Peyer's patch (tissue), 4 donors: ENCODE measurements at places on chromosomes 5 and 9. TPM values are rescaled to one million over a fixed set of nuclear protein-coding genes. Genes with fewer than 3 reads are reported as not detected.

C5 gene
- 2.5 TPM for total RNA-seq

ACER2 gene
- total RNA-seq = 4.2 TPM

DNA sequence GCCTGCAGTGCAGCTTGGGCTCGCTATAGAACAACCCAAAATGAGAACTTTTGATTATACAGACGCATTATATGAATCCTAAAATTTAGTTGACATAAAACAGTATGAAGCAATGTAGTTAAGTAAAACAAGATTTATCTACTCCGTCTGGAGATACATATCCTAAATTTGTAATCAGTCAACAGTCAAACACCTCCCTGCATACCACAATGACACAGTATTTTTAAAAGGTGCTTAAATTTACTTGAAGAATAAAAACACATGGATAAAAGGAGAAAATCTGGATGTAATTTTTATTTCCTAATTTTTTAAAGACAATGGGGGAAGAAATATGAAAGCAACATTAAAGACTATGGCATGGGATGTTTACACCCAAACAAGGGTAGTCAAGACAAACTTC is 70.8 kb downstream of the PTBP3 start:
- no peak for DNase-seq
- no peaks in the 10 kb centered on the region for H3K36me3 ChIP-seq
- H3K27me3 ChIP-seq = no peaks in the 10 kb centered on the region
- no peak overlapping the region for H3K27ac ChIP-seq

DNA sequence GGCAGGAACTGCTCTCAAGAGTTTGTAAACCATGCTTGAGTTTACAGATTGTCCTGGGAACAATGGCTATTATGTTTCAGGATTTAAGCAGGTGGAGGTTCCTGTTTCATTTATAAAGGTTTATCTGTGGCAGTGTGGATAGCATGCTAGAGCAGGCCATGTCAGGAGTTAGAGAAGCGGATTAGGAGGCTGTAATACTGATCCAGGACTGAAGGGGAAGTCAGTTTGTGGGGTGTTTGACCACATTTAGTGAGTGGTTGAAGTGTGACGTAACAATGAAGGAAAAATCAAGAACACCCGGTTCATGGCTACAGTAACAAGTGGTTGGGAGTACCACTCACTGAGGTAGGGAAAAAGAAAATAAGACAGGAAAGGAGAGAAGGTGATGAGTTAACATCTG is 299.0 kb downstream of the TLR4 start:
- no peak overlapping the region for H3K4me3 ChIP-seq
- H3K27me3 ChIP-seq = no peaks in the 10 kb centered on the region
- DNase-seq = no peak
- no peaks in the 10 kb centered on the region for H3K36me3 ChIP-seq
- no peak overlapping the region for H3K27ac ChIP-seq

DNA sequence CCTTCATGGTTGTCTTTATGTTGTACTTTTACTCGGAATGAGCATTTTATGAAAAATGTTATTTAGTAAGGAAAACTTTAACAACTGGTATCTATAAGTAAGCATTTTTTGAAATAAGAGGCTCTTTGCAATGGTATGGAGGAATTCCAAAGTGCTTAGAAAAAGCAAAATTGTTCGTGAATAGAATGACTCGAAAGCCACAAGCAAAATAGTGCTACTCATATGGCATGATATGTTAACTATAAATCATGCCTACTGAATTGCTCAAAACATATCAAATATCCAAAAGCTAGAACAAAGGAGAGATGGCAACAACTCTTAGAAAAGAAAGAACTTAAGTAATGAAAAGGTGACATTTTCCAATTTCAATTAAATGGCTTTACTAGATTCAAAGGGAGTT is 216.3 kb downstream of the KIAA0825 start:
- H3K4me3 ChIP-seq = no peak overlapping the region
- no peaks in the 10 kb centered on the region for H3K36me3 ChIP-seq
- DNase-seq = no peak
- H3K27ac ChIP-seq = no peak overlapping the region
- no peaks in the 10 kb centered on the region for H3K27me3 ChIP-seq

GRCh38 chr9:94212531-94212930 is 46.6 kb upstream of the ZNF169 start:
- H3K36me3 ChIP-seq = no peaks in the 10 kb centered on the region
- no peaks in the 10 kb centered on the region for H3K27me3 ChIP-seq
- no peaks in the 10 kb centered on the region for H3K4me1 ChIP-seq

DNA sequence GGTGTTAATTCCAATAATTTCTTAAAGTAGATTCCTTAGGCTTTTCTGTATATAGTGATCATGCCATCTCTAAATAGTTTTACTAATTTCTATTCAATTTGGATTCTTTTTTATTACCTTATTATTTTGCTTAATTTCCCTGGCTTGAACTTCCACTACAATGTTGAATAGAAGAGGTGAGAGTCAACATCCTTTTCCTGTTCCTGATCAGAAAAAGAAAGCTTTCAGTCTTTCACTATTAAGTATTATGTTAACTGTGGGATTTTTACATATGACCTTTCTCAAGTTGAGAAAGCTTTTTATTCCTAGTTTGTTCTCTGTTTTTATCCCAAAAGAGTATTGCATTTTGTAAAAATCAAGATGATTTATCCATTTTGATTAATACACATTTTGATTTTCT is 574.5 kb upstream of the TLE4 start:
- no peak for DNase-seq
- no peak overlapping the region for H3K4me3 ChIP-seq
- no peaks in the 10 kb centered on the region for H3K36me3 ChIP-seq
- H3K27ac ChIP-seq = no peak overlapping the region

DNA sequence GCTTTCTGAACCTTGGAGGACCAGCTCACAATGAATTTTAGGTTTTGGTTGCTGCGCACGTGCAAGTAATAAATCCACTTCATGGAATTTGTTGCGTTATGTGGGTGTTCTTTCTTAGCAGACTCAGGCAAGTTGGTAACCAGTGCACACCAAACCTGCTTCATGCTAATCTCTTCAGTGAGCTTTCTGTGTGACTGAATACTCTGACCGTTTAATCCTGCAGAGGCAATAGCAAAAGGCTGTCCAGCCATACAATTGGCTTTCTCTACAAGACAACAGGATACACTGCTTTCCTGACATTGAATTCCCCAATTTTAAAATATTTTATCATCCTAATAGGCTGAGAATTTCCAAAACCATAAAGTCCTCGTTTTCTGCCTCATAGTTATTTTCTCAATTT is 10.3 kb downstream of the UGT3A2 start:
- H3K4me1 ChIP-seq = no peaks in the 10 kb centered on the region
- H3K27me3 ChIP-seq = no peaks in the 10 kb centered on the region
- H3K36me3 ChIP-seq = no peaks in the 10 kb centered on the region
- no peak overlapping the region for H3K27ac ChIP-seq

- no peak overlapping the region for H3K4me3 ChIP-seq
- H3K27ac ChIP-seq = no peak overlapping the region
- H3K27me3 ChIP-seq = no peaks in the 10 kb centered on the region
- no peaks in the 10 kb centered on the region for H3K4me1 ChIP-seq
- no peaks in the 10 kb centered on the region for H3K36me3 ChIP-seq
- DNase-seq = no peak
Observed at GRCh38 chr9:72656021-72656420, 134.6 kb downstream of the TMC1 start.

- H3K27ac ChIP-seq = no peak overlapping the region
- DNase-seq = no peak
- H3K27me3 ChIP-seq = no peaks in the 10 kb centered on the region
- H3K36me3 ChIP-seq = no peaks in the 10 kb centered on the region
Observed at GRCh38 chr5:166562246-166562645, 1729.2 kb upstream of the WWC1 start.

DNA sequence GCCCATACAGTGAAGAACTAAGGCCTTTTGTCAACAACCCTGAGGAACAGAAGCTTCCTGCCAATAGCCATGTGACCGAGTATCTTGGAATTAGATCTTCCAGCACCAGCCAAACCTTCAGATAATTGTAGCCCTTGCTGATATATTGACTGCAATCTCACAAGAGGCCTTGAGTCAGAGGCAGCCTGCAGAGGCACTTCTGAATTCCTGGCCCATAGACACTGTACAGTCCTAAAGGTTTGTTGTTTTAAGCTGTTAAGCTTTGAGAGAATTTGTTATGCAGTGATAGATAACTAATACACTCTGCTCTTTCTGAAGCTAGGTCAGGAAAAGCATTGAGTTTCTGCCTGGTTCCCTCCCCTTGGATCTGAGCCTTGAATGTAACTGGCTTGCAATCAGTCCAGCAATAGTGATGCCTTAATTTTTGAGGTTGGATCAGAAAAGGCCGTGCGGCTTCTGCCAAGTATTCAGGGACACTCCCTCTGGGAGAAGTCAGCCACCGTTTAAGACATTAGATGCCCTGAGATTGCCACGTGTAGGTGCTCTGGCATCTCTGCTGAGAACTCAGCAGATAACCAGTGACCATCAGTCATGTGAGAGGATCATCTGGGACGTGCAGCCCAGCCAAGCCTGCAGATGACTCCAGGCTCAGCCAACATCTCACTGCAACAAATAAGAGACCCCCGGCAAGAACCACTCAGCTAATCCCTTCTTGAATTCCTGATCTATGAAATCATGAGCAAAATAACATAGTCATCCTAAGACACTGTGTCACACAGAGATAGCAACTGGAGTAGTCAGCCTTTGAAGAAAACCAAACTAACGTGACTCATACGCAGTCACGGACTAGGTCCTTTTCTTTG is 126.8 kb upstream of the STC2 start:
- H3K4me1 ChIP-seq = no peaks in the 10 kb centered on the region
- DNase-seq = no peak
- H3K27ac ChIP-seq = no peak overlapping the region
- no peak overlapping the region for H3K4me3 ChIP-seq

GRCh38 chr9:6218099-6218502 is 2.5 kb downstream of the IL33 start:
- no peaks in the 10 kb centered on the region for H3K36me3 ChIP-seq
- no peak overlapping the region for H3K4me3 ChIP-seq
- no peak for DNase-seq
- H3K4me1 ChIP-seq = no peaks in the 10 kb centered on the region
- no peaks in the 10 kb centered on the region for H3K27me3 ChIP-seq
- H3K27ac ChIP-seq = peak overlapping the region; percentile 6

- DNase-seq = no peak
- no peak overlapping the region for H3K4me3 ChIP-seq
- no peak overlapping the region for H3K27ac ChIP-seq
Observed at GRCh38 chr5:74198156-74198555, 442.4 kb downstream of the ENC1 start.

DNA sequence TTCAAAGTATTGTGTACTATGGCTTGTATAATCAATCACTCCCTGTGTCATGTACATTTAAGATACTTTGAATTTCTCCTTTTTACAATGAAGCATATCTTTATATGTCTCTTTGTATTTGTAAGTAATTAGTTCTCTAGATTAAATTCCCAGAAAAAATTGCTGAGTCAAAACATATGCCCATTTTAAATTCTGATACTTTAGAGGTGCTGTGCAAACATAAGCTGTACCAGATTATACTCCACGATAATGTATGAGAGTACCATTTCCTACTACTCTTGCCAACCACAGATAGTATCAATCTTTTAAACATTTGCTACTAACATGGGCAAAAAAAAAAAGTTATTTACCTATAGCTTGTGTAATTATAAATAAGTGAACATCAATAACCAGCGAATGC is 18.3 kb downstream of the DCAF10 start:
- no peak for DNase-seq
- no peak overlapping the region for H3K4me3 ChIP-seq
- H3K36me3 ChIP-seq = peaks cover 25% of the 10 kb centered on the region

- no peaks in the 10 kb centered on the region for H3K4me1 ChIP-seq
- no peak overlapping the region for H3K4me3 ChIP-seq
- no peak for DNase-seq
- H3K27ac ChIP-seq = no peak overlapping the region
- no peaks in the 10 kb centered on the region for H3K27me3 ChIP-seq
- no peaks in the 10 kb centered on the region for H3K36me3 ChIP-seq
Observed at GRCh38 chr5:123673107-123673506, 161.1 kb downstream of the CSNK1G3 start.

- no peaks in the 10 kb centered on the region for H3K4me1 ChIP-seq
- no peaks in the 10 kb centered on the region for H3K27me3 ChIP-seq
- H3K36me3 ChIP-seq = no peaks in the 10 kb centered on the region
- DNase-seq = no peak
- H3K4me3 ChIP-seq = no peak overlapping the region
- H3K27ac ChIP-seq = no peak overlapping the region
Observed at GRCh38 chr5:173538018-173538417, 78.4 kb downstream of the BOD1 start.
